ENCODE measurements at places on chromosomes 7 and 10. TPM values are rescaled to one million over a fixed set of nuclear protein-coding genes. Genes with fewer than 3 reads are reported as not detected.

- no peak for DNase-seq
Measured at GRCh38 chr7:64774204-64774842, 19.9 kb upstream of the ZNF138 start.

Gene PEX1
- 49.7 TPM for total RNA-seq

- DNase-seq, result no peak
Measured at GRCh38 chr10:7161484-7162250, 249.2 kb downstream of the SFMBT2 start.

Gene PIK3CG
- total RNA-seq, result 13.5 TPM

DNA sequence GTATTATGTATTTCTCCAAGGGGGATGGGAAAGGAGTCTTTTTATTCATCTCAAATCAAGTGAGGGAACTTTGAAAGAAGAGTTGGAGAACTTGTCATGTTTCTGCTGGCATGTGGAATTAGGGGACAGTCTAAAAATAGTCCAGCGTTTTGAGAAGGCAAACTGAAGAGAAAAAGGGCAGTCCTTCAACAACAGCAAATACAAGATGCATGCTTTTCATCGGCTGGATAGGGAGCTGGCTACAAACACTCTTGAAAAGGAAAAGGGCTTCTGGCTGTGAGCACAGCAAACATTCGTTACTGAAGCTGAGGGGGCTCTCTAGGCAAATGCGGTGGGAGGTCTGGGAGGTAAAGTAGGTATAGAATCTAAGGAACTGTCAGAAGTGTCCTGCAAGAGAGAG is 91.9 kb downstream of the AHR start:
- DNase-seq, result no peak

Gene GPC2
- under 0.01 TPM for total RNA-seq

- no peak for DNase-seq
Measured at GRCh38 chr10:131179361-131179760, 132.2 kb downstream of the TCERG1L start.

GRCh38 chr10:125514206-125515162 is 168.5 kb downstream of the TEX36 start:
- no peak for DNase-seq

Gene ADAMTS14
- 3.7 TPM for total RNA-seq

GRCh38 chr7:143050931-143051330 is 1.2 kb upstream of the OR6V1 start:
- DNase-seq, result no peak

Gene MYO1G
- total RNA-seq, result 0.59 TPM

GRCh38 chr7:25656581-25657026 is 428.3 kb upstream of the NPVF start:
- DNase-seq, result no peak

Gene STEAP2
- total RNA-seq, result 28.2 TPM

Gene NUTM2B
- 1.3 TPM for total RNA-seq

- DNase-seq, result no peak
Measured at GRCh38 chr7:28808796-28809533, 149.2 kb downstream of the TRIL start.

DNA sequence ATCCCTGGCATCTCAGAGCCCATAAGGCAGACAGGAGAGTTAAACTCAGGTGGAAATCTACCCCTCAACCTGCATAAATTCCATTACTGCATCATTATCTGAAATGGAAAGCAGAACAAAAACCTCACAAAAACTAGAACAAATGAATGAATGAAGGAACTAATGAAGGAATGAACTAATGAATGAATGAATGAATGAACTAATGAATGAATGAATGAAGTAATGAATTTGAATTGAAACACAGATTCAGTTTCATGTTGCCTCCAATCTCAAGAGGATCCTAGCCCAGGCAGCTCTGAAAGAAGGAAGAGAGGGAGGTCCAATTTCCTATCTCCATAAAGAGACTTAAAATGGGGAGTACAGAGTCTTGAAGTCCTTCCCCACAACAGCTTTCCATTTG is 1.9 kb upstream of the UCN3 start:
- DNase-seq, result no peak

- no peak for DNase-seq
Measured at GRCh38 chr7:27746978-27747377, 7.0 kb downstream of the TAX1BP1 start.

GRCh38 chr7:102943423-102944169 is 30.8 kb downstream of the LRRC17 start:
- DNase-seq, result no peak

Gene FAM131B
- 7.4 TPM for total RNA-seq

DNA sequence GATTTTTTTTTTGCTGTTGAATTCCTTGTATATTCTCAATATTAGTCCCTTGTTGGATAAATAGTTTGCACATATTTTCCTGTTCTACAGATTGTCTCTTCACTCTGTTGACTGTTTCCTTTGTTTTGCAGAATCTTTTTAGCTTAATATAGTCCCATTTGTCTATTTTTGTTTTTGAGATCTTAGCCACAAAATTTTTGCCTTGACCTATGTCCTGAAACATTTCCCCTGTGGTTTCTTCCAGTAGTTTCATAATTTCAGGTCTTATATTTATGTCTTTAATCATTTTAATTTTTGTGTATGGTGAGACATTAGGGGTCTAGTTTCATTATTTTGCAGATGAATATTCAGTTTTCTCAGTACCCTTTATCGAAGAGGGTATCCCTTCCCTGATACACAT is 92.7 kb downstream of the LANCL2 start:
- DNase-seq, result no peak

GRCh38 chr7:74253835-74254128 is 417 bp downstream of the RFC2 start:
- no peak for DNase-seq

Gene ADCYAP1R1
- 3.1 TPM for total RNA-seq

Gene FGFBP3
- not detected for total RNA-seq

DNA sequence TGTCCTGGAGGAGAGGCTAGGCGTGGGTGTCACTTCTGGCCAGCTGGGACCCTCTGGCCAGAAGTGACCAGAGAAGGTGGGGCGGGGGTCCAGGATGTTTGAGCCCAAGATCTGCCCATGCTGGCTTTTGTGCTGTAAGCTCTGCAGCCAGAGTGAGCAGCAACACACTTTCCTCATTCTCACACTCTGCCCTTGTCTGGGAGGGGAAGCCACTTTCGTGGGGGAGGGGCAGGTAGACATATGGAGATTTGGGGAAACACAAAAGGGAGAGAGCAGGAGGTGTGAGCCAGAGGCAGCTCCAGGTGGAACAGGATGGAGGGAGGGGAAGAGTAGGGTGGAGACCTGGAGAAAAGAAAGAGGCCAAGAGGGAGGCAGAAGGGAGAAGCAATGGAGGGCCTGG is 31.5 kb upstream of the ADCYAP1R1 start:
- no peak for DNase-seq

DNA sequence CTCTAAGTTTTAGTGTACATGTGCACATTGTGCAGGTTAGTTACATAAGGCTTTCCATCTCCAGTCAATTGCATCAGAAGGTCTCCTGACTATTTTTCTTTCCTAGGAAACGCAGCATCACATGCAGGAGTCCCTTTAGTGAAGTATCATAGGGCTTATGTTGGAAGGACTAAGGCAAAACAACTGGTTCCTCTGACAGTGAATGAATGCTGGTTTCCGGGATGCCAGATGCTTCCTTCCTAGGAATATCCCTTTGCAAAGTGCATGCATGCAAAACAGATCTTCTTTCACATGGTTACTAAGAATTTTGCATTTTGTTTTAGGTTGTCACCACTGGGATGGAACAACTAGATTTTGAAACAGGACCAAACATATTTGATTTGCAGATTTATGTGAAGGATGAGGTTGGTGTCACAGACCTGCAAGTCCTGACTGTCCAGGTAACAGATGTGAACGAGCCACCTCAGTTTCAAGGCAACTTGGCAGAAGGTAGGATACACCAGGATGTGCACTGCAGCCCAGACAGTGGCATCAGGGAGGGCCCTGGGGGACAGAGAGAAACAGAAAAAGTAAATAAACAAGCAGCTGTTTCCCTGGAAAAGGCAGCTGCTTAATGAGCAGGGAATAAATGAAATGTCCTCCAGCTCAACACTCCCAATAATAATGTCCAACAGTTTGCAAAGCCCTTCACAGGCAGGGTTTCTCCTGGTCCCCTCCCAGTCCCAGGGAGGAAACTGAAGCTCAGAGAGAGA is 17.8 kb downstream of the CDHR3 start:
- DNase-seq, result no peak

- no peak for DNase-seq
Measured at GRCh38 chr10:67790534-67791408, 47.2 kb downstream of the DNAJC12 start.

DNA sequence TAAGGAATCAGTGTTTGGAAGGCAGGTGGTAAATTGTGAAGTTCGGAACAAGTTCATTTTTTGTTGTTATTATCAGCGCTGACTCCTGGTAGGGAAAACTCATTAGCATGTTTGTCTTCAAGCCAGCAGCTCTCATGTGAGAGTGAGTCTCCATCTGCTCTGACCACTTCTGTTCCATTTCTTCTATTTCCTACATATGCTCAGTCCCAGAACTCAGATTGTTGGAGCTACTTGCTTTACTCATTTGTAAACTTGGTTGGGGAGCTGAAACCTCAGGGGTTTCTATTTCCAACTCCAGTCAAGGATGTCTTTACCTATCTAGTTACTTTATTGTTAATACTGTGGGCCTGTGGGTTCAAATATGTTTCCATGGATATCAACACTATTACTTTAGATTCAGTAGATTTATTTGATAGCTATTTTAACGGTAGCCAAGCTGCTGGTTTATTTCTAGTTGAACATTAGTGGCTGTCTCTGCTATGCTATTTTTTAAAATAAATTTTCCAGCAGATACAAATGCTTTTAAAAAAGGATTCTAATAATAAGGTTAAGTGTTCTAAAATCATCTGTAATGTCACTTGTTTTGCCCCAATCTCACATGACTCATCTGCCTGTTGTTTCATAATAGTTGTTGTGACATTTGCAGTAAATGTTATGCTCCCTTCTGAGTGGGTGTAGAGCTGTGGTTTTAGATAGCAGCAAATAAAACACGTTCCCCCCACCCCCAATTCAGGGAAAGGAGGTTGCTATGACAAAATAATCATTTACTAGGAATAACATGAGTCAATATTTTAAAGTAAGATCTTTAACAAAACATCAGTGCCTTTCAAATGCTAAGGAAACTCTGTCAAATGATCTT is 143.3 kb downstream of the HDAC9 start:
- peak; percentile 19 for DNase-seq

Gene ZRANB1
- 14.9 TPM for total RNA-seq

- peak; percentile 70 for DNase-seq
Measured at GRCh38 chr7:137882261-137882668, 35.5 kb upstream of the DGKI start.

GRCh38 chr7:36527549-36527913 is 137.9 kb downstream of the ANLN start:
- no peak for DNase-seq

- no peak for DNase-seq
Measured at GRCh38 chr7:44386139-44386913, 60.9 kb upstream of the CAMK2B start.

- no peak for DNase-seq
Measured at GRCh38 chr7:29009947-29010346, 51.8 kb upstream of the TRIL start.

- no peak for DNase-seq
Measured at GRCh38 chr10:1050145-1050544, 1.2 kb upstream of the IDI1 start.

- DNase-seq, result no peak
Measured at GRCh38 chr10:4599471-4599870, 226.5 kb upstream of the AKR1E2 start.

Gene MMRN2
- 53.6 TPM for total RNA-seq

DNA sequence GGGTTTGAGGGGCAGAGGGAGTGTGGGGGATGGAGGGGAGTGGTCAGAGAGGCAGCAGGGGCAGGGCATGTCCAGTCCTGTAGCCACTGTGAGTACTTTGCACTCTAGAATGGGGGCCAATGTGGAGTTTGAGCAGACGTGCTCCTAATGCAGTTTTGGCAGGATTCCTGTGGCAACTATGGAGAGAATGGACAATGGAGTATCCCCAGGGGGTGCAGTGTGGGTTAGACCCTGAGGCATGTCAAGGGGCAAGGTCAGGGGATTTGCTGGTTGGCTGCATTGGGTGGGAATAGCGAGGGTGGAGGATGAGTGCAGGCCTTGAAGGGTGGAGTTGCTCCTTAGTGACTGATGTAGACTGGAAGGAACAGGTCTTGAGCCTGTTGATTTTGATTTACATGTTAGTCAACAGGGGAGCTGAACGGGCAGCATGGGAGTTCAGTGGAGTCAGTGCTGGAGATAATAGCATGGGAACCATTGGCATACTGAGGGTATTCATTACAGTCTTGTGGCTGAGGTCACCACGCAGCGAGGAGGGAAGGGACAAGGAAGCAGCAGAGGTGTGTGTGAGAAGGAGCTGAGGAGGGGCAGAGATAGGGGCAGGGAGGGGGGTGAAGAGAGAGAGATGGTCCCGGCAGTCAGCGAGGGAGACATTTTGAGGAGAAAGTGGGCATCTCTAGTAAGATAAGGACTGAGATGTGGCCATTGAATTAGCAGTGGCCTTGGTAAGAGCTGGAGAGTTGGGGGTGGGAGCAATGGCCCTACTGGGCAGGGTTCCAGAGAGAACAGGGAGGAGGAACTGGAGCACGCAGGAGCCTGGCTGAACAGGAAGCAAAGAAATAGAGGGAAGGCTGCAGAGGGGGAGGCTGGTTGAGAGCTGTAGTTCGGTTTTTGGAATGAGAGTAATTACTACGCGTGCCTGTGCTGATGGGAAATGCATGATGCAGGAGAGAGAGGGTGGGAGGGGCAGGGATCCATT is 112.7 kb downstream of the CCNY start:
- DNase-seq, result no peak

GRCh38 chr10:21693418-21693817 is 159.4 kb downstream of the MLLT10 start:
- DNase-seq, result no peak

GRCh38 chr7:23712368-23713284 is 2.6 kb downstream of the STK31 start:
- no peak for DNase-seq

GRCh38 chr10:71258046-71258445 is 45.7 kb downstream of the UNC5B start:
- no peak for DNase-seq

- no peak for DNase-seq
Measured at GRCh38 chr10:3698312-3698711, 86.7 kb downstream of the KLF6 start.

- no peak for DNase-seq
Measured at GRCh38 chr7:151007469-151007898, 16.7 kb downstream of the NOS3 start.

Gene PON3
- not detected for total RNA-seq

DNA sequence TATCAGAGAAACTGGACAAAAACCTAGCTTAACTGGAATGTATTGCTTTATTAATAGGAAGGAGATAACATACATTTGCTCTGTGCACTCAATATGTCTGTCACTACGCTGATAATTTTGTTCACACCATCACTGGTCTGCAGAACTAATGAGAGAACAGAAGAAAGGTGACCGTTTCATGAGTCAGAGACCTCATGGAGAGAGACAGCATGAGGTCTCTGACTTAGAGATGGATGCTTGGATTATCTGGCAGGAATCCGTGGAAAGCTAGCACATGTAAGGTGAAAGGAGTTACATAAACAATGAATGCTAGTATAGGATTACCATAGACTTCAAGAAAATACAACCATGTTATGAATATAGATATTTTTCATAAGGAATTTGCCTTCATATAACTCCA is 947.3 kb downstream of the IPMK start:
- no peak for DNase-seq

Gene ANKRD30A
- total RNA-seq, result not detected

All from uterus (tissue), 4 donors.